ENCODE measurements at places on chromosomes 4 and X. TPM values are rescaled to one million over a fixed set of nuclear protein-coding genes. Genes with fewer than 3 reads are reported as not detected.

DNA sequence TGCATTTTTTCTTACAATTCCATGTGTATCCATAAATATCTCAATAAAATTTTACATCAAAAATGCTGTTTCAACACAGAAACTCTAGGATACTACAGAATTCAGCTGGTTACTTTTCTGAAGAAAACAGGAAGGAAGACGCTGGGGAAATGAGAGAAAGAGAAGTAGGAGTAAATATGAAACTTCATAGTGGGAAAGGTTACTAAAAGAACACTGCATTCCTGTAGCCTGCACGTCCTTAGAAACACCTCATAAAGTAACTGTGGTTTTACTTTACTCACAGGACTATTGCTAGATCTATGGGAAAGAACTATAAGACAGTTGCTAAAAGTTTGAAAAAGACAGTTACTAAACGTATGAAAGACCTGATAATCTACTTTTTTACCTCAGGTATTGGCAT is 23.1 kb downstream of the ATP11C start:
- no peak for DNase-seq
- H3K36me3 ChIP-seq = no peaks in the 10 kb centered on the region
- no peak overlapping the region for H3K27ac ChIP-seq
- no peak overlapping the region for H3K4me3 ChIP-seq
- H3K27me3 ChIP-seq = no peaks in the 10 kb centered on the region

DNA sequence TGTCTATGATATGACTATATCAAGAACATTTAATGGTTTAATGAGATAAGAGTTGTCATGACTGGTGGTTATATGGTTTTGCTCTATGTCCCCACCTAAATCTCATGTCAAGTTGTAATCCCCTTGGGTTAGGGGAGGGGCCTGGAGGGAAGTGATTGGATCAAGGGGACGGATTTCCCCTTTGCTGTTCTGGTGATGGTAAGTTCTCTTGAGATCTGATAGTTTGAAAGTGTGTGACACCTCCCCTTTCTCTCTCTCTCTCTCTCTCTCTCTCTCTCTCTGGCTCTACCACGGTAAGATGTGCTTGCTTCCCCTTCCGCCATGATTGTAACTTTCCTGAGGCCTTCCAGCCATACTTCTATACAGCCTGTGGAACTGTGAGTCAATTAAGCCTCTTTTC is 803.4 kb downstream of the TRIML1 start:
- no peak for DNase-seq
- no peak overlapping the region for H3K27ac ChIP-seq
- no peak overlapping the region for H3K4me3 ChIP-seq

DNA sequence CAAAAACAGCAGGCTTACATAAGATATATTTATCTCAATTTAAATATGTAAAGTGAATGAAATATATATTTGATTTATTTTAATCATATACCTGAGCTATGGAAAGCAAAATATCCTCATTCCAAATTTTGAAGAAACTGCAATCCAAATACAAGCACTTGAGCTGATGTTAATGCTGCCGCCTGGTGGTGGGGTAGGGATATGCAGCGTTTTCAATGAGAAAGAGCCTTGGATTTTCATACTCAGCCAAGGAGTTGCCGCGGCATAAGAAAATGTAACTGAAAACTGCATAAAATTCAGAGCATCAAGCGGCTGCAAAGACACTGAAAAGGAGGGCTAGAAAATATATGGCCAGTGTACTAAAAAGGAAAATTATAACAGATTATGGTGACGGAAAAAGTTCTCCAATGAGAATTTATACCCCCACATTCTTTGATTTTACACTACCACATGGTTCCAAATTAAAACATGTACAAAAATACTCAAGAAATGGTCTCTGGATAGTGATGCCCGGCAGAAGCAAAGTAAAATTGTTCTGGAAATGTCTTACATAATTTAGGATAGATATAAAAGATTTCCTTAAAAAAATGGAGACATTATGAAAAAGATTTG is 660.3 kb upstream of the PITX2 start:
- no peaks in the 10 kb centered on the region for H3K36me3 ChIP-seq
- DNase-seq = peak; percentile 39
- H3K27ac ChIP-seq = no peak overlapping the region
- H3K4me3 ChIP-seq = no peak overlapping the region

DNA sequence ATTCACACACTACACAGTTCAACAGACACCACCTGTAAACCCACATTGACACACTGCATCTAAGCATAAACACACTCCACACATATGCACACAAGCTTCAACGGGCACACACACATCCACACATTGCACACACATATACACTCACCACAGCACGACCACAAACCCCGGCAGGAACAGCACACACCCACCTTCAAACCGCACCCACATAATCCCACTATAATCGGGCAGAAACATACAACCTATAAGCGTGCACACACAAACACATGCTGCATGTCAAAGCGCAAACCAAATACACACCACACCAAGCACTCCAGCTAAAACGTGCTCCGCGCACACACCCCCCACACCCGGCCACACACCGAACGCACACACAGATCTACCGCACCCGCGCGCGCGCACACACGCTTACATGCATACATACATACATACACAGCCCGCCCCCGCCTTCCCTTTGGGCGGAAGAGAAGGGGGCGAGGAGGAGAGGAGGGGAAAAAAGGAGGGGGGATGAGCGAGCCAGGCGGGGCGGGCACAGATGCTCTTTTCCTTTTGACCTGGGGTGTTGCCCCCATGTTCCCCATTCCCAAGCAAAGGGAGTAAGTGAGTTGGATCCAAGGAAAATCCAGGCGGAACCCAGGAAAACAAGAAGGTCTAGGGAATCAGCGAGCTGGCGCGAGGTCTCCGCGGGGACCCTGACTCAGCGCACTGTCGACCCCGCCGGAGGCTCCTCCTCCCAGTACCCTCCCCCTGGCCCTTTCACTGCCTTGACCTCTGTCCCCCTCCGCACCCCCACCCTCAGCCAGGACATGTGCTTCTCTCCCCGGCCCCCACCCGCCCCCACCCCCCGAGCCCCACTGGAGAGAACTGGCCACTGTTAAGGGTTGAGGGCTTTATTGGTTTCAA is 9.9 kb downstream of the ARHGAP36 start:
- H3K27me3 ChIP-seq = no peaks in the 10 kb centered on the region
- no peak overlapping the region for H3K4me3 ChIP-seq
- DNase-seq = no peak
- no peaks in the 10 kb centered on the region for H3K4me1 ChIP-seq
- no peak overlapping the region for H3K27ac ChIP-seq
- H3K36me3 ChIP-seq = no peaks in the 10 kb centered on the region

DNA sequence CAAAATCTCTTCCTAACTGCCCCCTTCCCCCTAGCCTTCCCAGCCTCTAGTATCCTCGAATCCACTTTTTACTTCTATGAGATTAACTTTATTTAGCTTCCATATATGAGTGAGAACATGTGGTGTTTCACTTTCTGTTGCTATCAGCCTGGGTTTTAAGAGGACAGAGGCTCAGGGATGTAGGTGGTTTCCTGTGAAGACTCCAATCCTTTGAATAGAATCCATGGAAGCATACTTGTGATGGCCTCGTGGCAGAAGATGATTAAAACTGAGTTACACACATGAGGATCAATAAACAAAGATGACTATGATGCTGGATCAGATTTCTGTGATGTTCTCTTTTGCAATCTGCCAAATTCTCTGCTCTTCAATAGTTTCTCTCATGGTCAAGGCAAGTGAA is 29.8 kb downstream of the CD99L2 start:
- H3K4me3 ChIP-seq = no peak overlapping the region
- H3K27me3 ChIP-seq = no peaks in the 10 kb centered on the region
- no peaks in the 10 kb centered on the region for H3K4me1 ChIP-seq
- no peaks in the 10 kb centered on the region for H3K36me3 ChIP-seq
- DNase-seq = no peak

GRCh38 chrX:110015032-110015431 is 12.1 kb downstream of the TMEM164 start:
- no peaks in the 10 kb centered on the region for H3K27me3 ChIP-seq
- no peaks in the 10 kb centered on the region for H3K4me1 ChIP-seq
- H3K36me3 ChIP-seq = no peaks in the 10 kb centered on the region
- no peak overlapping the region for H3K4me3 ChIP-seq
- no peak for DNase-seq
- H3K27ac ChIP-seq = no peak overlapping the region

DNA sequence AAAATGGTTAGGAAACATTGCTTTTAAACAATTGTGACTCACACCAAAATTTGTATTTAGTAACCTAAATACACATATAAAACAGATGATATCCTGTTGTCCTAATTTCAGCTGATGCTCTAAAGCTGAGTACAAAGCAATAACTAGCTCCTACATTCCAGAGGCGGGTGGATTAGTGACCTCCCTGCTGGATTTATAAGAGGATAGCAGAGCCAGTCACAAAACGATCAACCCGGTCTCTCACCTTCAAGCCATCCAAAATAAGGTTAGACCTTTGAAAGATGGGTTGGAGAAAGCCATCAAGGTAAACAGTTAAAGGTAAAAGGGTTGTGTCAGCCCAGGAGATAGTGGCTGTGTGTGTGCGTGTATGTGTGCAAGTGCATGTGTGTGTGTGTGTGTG is 43.2 kb upstream of the SFRP2 start:
- H3K4me1 ChIP-seq = no peaks in the 10 kb centered on the region
- H3K27me3 ChIP-seq = no peaks in the 10 kb centered on the region
- H3K27ac ChIP-seq = no peak overlapping the region
- H3K4me3 ChIP-seq = no peak overlapping the region
- H3K36me3 ChIP-seq = no peaks in the 10 kb centered on the region
- no peak for DNase-seq

DNA sequence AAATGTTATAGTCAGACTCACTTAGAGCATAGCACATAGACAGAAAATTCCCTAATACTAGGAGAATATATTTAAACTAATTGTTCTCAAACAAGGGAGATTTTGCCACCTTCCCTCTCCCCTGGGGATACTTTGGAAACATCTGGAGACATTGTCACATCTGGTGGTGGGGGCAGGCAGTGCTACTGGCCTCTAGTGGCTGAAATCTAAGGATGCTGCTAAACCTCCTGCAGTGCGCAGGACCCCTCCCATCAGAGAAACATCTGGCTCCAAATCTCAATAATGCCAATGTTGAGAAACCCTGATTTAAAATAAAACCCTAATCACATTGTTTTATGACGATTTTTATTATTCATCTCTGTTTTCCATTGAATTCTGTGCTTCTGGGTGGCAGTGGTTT is 244.9 kb downstream of the FRMPD4 start:
- H3K4me3 ChIP-seq = no peak overlapping the region
- no peaks in the 10 kb centered on the region for H3K36me3 ChIP-seq
- H3K4me1 ChIP-seq = no peaks in the 10 kb centered on the region
- H3K27ac ChIP-seq = no peak overlapping the region

GRCh38 chr4:64464581-64464980 is 55.3 kb upstream of the TECRL start:
- no peaks in the 10 kb centered on the region for H3K36me3 ChIP-seq
- no peak overlapping the region for H3K27ac ChIP-seq
- H3K27me3 ChIP-seq = no peaks in the 10 kb centered on the region

- H3K27ac ChIP-seq = no peak overlapping the region
- no peaks in the 10 kb centered on the region for H3K4me1 ChIP-seq
- no peaks in the 10 kb centered on the region for H3K27me3 ChIP-seq
- no peaks in the 10 kb centered on the region for H3K36me3 ChIP-seq
- no peak overlapping the region for H3K4me3 ChIP-seq
Observed at GRCh38 chr4:24321616-24322015, 262.7 kb downstream of the DHX15 start.

- H3K36me3 ChIP-seq = no peaks in the 10 kb centered on the region
- DNase-seq = no peak
- no peak overlapping the region for H3K27ac ChIP-seq
- no peaks in the 10 kb centered on the region for H3K4me1 ChIP-seq
- H3K27me3 ChIP-seq = no peaks in the 10 kb centered on the region
Observed at GRCh38 chrX:15737190-15737958, 696 bp upstream of the CA5B start.

DNA sequence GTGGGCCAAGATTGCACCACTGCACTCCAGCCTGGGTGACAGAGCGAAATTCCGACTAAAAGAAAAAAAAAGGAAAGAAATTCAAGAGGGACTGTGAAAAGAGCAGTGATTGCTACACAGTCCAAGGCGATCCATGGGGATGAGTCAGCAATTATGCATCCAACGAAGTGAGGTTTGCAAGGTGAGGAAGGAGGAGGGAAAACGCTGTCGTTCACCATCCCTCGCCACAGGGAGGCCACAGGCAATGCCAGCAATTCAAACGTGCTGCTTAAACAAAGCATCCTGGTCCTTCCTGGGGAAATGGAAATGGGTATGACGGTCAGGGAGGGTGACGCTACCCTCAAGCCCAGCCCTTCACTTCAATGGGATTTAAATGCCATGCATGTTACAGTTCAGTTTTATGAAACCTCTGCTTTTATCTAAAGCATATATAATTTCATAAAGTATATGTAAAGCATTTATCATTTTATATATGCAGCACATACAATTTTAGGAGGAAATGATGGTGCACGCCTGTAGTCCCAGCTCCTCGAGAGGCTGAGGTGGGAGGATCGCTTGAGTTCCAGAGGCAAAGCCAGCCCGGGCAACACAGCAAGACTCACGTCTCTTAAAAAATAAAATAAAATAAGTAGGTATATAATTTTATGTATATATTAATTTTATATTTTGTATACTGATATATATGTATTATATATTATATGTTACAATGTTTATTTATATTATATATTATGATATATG is 108.7 kb downstream of the DHRSX start:
- no peak overlapping the region for H3K4me3 ChIP-seq
- H3K4me1 ChIP-seq = peaks cover 10% of the 10 kb centered on the region
- DNase-seq = peak; percentile 92
- peak overlapping the region; percentile 29 for H3K27ac ChIP-seq
- H3K27me3 ChIP-seq = no peaks in the 10 kb centered on the region

- H3K27me3 ChIP-seq = no peaks in the 10 kb centered on the region
- DNase-seq = no peak
- no peaks in the 10 kb centered on the region for H3K36me3 ChIP-seq
- no peak overlapping the region for H3K4me3 ChIP-seq
Observed at GRCh38 chrX:45715748-45716147, 515.1 kb upstream of the DIPK2B start.

GRCh38 chr4:30443289-30443688 is 276.9 kb upstream of the PCDH7 start:
- H3K4me1 ChIP-seq = no peaks in the 10 kb centered on the region
- H3K27ac ChIP-seq = no peak overlapping the region
- no peaks in the 10 kb centered on the region for H3K27me3 ChIP-seq
- no peaks in the 10 kb centered on the region for H3K36me3 ChIP-seq
- no peak for DNase-seq
- no peak overlapping the region for H3K4me3 ChIP-seq

GRCh38 chrX:6170424-6170823 is 58.2 kb downstream of the NLGN4X start:
- H3K27me3 ChIP-seq = no peaks in the 10 kb centered on the region
- no peak overlapping the region for H3K4me3 ChIP-seq
- DNase-seq = no peak
- no peak overlapping the region for H3K27ac ChIP-seq
- no peaks in the 10 kb centered on the region for H3K4me1 ChIP-seq

DNA sequence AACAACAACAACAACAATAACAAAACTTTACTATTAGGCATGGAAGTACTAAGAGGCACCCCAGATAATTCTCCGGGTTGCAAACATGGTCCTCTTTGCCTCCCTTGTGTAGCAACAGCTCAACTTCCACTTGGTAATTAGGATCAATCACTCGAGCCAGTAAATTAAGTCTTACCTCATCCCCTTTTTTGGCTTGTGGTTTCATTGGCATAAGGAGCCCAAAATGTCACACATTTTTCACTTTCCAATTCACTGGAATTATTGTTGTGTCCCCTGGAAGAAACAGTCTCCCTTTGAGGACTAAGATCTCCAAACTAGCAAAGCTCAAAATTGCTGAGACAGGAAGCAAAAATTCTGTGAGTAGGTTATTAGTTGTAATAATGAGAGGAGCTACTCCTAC is 49.2 kb upstream of the HSD17B10 start:
- H3K4me3 ChIP-seq = no peak overlapping the region
- no peaks in the 10 kb centered on the region for H3K4me1 ChIP-seq
- no peaks in the 10 kb centered on the region for H3K36me3 ChIP-seq
- no peaks in the 10 kb centered on the region for H3K27me3 ChIP-seq
- no peak for DNase-seq

Gene MMRN1
- polyA plus RNA-seq = not detected

Gene EFHC2
- polyA plus RNA-seq = not detected

Data from HepG2 (cell line).